Renal pelvis (tissue), 12 donors: ENCODE measurements at places on chromosomes 5 and 9.

DNA sequence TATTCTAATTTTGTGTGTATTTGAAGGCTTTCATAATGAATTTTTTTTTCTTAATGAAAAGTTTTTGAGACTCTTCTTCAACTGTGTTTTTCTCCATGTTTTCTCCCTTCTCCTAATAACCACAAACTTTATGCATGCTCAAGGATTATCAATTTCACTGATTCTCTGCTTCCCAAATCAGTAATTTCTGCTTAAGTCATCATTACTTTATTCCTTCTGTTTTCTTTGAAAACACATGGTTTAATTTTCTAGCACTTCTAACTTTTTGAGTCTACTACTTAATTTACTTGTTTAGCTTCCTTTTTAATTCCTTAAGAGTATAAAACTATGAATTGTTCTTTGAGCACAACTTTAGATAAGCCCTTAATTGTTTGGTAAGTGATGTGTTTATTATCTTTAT is 11.5 kb upstream of the FBN2 start:
- no peak for DNase-seq

- peak; percentile 23 for DNase-seq
Measured at GRCh38 chr5:91162534-91163381, 220.4 kb downstream of the ARRDC3 start.

DNA sequence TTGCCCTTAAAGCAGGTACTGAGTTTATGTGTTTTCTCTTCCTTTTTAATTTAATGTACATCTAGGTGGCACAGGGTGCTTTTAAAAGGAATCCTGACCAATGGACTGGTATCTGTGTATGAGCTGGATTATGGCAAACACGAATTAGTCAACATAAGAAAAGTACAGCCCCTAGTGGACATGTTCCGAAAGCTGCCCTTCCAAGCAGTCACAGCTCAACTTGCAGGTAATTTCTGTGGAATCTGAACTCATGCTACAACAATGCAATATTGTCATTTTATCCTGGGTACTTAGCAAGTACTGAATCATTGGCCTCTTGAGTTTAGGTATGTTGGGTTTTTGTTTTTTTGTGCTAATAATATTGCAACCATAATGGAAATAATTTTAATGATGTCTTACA is 14.4 kb upstream of the TMOD1 start:
- no peak for DNase-seq

GRCh38 chr9:86839522-86839921 is 107.8 kb downstream of the GAS1 start:
- no peak for DNase-seq
